GM04503 (cell line): ENCODE measurements at places on chromosomes 7 and 10.
A peak's percentile ranks its signal among the peaks of the same experiment; 100 is the strongest.

GRCh38 chr10:21280971-21281572 is 244.4 kb downstream of the SKIDA1 start:
- DNase-seq: no peak

- peak; percentile 80 for DNase-seq
Observed at GRCh38 chr10:127908106-127908958, 1.4 kb downstream of the PTPRE start.

GRCh38 chr7:129843978-129844840 is 108.6 kb downstream of the UBE2H start:
- no peak for DNase-seq

DNA sequence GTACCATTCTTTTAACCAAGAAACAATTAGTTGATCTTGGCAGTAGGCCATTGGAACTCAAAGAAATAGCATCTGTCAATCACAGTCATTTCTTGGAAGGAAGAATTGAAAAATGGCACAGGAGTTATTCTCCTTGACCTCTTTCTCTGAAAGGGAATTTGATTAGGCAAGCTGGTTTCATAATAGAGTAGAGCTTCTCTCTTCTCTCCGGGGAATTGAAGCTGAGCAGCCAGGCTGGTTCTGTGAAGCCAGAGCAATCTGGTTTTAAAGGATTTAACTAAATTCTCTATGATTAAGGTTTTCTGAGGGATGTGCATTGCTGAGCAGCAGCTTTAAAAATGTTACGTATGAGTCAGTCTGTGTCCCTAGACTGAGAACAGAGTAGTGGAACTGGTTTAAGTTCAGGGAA is 70.2 kb downstream of the AHCYL2 start:
- peak; percentile 79 for DNase-seq

DNA sequence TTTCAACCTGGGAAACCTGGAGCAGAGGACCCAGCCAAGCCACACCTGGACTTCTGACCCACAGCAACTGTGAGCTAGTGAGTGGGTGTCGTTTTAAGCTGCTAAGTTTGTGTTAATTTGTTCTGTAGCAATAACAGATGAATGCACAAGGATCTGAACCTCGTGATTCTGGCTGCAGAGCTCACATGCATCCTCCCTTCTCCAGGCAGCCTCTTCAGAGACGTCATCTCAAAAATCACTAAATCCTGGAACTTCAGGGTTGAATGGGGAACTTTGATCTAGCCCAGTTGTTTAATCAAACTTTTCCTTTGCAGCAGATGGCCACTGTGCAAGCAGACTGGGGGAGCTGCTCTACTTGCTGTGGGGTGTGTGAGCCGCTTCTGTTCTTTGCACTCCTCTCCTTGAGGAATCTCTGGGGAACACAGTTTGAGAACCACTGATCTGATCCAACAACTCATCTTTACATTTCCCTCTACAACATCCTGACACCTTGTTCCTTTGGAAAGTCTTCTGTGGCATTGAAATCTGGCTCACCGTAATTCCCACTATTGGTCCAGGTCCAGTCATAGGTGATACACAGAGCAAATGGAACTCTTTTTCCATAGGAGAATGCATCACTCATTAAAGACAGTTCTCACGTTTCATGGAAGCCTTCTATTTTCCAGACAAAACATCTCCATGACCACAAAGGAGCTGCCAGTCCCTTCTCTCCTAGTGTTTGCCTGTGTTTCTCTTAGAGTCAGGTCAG is 90.3 kb downstream of the CHN2 start:
- no peak for DNase-seq

- no peak for DNase-seq
Observed at GRCh38 chr10:90888387-90888786, 16.6 kb downstream of the RPP30 start.
